Lung (tissue), 17 donors: ENCODE measurements at places on chromosomes 11 and 22. TPM values are rescaled to one million over a fixed set of nuclear protein-coding genes. Genes with fewer than 3 reads are reported as not detected.
A peak's percentile ranks its signal among the peaks of the same experiment; 100 is the strongest.

DNA sequence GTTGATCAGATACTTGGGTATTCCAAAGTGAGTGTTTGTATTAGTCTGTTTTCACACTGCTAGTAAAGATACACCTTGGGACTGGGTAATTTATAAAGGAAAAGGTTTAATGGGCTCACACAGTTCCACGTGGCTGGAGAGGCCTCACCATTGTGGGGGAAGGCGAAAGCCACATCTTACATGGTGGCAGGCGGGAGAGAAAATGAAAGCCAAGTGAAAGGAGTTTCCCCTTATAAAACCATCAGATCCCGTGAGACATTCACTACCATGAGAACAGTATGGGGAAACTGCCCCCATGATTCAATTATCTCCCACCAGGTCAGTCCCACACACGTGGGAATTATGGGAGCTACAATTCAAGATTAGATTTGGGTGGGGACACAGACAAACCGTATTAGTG lies 7.0 kb downstream of the TIMM10B start:
- H3K4me1 ChIP-seq, result no peaks in the 10 kb centered on the region
- no peak overlapping the region for H3K4me3 ChIP-seq
- H3K27ac ChIP-seq, result no peak overlapping the region
- H3K36me3 ChIP-seq, result peaks cover 15% of the 10 kb centered on the region
- no peak for DNase-seq

- peaks cover 59% of the 10 kb centered on the region for H3K27me3 ChIP-seq
- peak overlapping the region; percentile 93 for H3K27ac ChIP-seq
- H3K36me3 ChIP-seq, result peaks cover 3% of the 10 kb centered on the region
- H3K4me1 ChIP-seq, result peaks cover 24% of the 10 kb centered on the region
- peak; percentile 78 for DNase-seq
Observed at GRCh38 chr11:124759266-124760204, 2.6 kb downstream of the ESAM start.

DNA sequence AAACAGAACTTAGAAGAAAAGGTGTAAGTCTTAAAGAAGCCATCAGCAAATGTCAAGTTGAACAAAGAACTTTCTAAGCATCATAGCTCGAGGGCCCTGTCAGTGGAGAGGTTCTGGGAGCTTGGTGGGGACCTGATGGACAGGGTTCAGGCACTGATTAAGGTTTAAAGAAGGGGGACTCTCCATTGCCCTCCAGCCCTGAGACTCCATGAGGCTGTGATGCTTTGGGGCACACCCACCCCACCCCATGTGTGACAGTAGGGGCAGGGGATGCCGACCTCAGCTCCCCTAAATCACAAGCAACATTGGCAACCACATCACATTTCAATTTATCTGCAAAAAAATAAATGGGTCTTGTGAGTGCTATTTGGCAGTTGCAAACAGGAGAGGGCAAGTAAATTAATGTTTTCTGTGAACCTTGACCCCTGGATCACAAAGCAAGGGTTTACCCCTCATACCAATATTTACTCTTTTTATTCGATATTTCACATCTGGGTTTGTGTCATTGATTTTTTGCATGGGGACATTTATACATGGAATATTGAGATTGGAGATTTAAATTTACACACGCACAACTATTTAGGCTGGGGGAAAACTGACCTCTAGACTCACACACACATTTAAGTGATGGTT lies 37.1 kb upstream of the ANO1 start:
- H3K27ac ChIP-seq, result no peak overlapping the region
- no peaks in the 10 kb centered on the region for H3K36me3 ChIP-seq
- no peaks in the 10 kb centered on the region for H3K27me3 ChIP-seq
- no peak overlapping the region for H3K4me3 ChIP-seq

DNA sequence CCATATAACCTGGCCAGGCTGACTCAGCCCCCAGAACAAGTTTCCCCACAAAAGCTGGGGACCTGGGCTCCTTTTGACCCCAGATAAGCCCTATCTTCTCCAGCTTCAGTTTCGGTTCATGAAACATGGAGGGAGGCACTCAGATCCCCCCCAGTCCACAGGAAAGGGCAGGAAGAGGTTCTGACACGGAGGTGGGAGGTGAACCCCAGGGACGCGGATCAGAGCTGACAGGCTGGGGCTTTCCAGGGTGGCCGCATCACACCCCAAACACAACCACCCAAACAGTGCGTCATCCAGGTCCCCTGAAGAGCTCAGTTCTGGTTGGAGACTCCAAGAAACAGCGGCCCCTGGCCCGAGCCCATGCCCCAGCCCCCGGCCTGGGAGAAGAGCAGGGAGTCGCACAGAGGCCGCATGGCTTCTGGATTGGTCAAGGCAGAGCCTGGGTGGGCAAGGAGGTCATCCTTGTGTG lies 44.3 kb upstream of the A4GALT start:
- DNase-seq, result no peak
- H3K27ac ChIP-seq, result no peak overlapping the region
- H3K4me3 ChIP-seq, result no peak overlapping the region
- no peaks in the 10 kb centered on the region for H3K27me3 ChIP-seq
- H3K4me1 ChIP-seq, result peaks cover under 1% of the 10 kb centered on the region
- no peaks in the 10 kb centered on the region for H3K36me3 ChIP-seq

Gene TMA7B
- total RNA-seq, result 0.57 TPM

- H3K36me3 ChIP-seq, result no peaks in the 10 kb centered on the region
- no peak for DNase-seq
- no peaks in the 10 kb centered on the region for H3K4me1 ChIP-seq
Observed at GRCh38 chr22:30717331-30717921, 22.8 kb downstream of the OSBP2 start.

Gene EHF
- total RNA-seq, result 144 TPM

DNA sequence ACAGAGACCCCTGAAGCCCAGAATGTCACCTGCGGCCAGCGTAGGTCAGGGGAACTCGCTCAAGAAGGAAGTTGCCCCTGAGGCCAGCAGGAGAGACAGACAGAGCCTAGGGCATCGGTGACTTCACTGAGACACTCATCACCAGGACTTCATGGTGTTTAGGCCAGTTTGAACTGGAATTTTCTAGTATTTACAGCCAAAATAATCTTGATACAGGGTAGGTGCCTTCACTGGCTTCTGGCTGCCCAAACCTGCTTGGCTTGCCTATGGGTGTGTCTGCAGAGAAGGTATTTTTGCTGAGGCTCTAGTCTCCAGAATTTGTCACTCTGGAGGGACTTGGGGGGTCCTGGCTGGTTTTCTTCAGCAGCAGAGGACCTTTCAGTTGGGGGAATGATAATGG lies 86.6 kb downstream of the FBXO7 start:
- DNase-seq, result no peak
- peaks cover 8% of the 10 kb centered on the region for H3K4me1 ChIP-seq
- no peak overlapping the region for H3K27ac ChIP-seq

DNA sequence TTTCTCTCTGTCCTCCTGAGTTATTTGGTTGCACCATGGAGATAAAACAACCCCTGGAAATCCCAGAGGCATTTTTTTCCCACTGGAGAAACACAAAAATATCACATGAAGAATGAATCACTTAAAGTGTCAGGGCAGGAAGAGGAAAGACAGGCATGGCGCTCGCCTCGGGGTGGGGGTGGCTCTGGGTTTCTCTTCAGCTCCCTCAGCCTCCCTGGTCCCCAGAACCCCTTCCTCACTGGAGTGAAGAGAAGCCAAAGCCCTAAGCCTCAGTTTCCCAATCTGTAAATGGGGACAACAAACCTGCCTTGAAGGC lies 938 bp downstream of the SHISAL1 start:
- no peak for DNase-seq
- H3K4me3 ChIP-seq, result no peak overlapping the region
- H3K27ac ChIP-seq, result no peak overlapping the region
- H3K4me1 ChIP-seq, result no peaks in the 10 kb centered on the region
- no peaks in the 10 kb centered on the region for H3K36me3 ChIP-seq

- H3K27me3 ChIP-seq, result no peaks in the 10 kb centered on the region
- no peak overlapping the region for H3K4me3 ChIP-seq
- H3K4me1 ChIP-seq, result peaks cover 8% of the 10 kb centered on the region
Observed at GRCh38 chr11:135006800-135007199, 594.8 kb upstream of the B3GAT1 start.

Gene KCNK7
- 0.46 TPM for total RNA-seq

DNA sequence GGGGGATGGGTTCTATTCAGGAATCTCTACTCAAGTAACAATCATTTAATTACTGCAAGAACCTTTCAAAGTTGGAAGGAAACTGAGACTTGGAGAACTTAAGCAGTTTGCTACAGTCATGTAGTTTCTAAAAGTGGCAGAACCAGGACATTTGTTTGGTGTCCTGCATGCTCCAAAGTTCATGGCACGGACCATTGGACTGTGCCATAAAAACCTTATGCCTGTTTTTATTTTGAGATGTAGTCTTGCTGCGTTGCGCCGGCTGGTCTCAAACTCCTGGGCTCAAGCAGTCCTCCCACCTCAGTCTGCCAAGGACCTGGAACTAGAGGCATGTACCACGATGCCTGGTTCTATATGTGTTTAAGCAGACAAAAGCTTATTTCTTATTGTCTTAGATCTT lies 18.6 kb upstream of the AIFM3 start:
- no peak for DNase-seq
- H3K27ac ChIP-seq, result no peak overlapping the region
- H3K4me1 ChIP-seq, result peaks cover 8% of the 10 kb centered on the region
- peaks cover 19% of the 10 kb centered on the region for H3K36me3 ChIP-seq
- no peaks in the 10 kb centered on the region for H3K27me3 ChIP-seq
- no peak overlapping the region for H3K4me3 ChIP-seq

DNA sequence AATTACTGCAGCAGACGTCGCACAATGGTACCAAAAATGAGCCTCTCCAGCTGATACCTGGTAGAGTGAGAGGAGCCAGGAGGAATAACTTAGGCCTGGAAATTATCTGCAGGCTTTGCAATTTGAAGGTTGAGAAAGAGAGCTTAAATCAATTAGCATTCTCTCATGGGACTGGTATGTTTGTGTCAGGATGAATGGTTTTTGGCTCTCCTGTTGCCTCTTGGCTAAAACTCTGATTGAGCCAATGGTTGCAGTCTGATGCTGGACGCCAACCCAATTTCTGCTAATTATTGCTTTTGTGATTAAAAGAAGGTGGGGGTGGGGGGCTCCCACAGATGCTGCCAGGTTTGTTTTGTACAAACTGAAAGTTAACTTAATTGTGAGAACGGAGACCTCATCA lies 12.5 kb upstream of the NELL1 start:
- peaks cover 6% of the 10 kb centered on the region for H3K4me1 ChIP-seq
- H3K36me3 ChIP-seq, result no peaks in the 10 kb centered on the region
- no peaks in the 10 kb centered on the region for H3K27me3 ChIP-seq

GRCh38 chr22:20887375-20887774 lies 28.6 kb downstream of the SNAP29 start:
- H3K4me3 ChIP-seq, result no peak overlapping the region
- peaks cover 8% of the 10 kb centered on the region for H3K36me3 ChIP-seq
- no peak overlapping the region for H3K27ac ChIP-seq
- no peak for DNase-seq
- H3K27me3 ChIP-seq, result no peaks in the 10 kb centered on the region
- H3K4me1 ChIP-seq, result no peaks in the 10 kb centered on the region
